ENCODE measurements at places on chromosomes 4 and X.

DNA sequence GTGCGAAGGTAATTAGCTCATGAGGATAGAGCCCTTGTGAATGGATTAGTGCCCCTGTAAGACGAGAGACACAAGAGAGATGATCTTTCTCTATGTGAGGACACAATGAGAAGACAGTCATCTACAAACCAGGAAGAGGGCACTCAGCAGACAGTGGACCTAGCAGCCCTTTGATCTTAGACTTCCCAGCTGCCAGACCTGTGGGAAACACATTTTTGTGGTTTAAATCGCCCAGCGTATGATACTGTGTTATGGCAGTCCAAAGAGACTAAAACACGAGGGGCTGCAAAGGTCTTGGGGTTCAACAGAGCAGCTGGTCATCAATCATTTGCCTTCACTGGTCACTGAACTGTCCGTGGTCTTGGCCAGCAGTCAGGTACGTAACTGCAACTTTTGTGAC lies 9.2 kb upstream of the SYNPO2 start:
- no peak for DNase-seq

DNA sequence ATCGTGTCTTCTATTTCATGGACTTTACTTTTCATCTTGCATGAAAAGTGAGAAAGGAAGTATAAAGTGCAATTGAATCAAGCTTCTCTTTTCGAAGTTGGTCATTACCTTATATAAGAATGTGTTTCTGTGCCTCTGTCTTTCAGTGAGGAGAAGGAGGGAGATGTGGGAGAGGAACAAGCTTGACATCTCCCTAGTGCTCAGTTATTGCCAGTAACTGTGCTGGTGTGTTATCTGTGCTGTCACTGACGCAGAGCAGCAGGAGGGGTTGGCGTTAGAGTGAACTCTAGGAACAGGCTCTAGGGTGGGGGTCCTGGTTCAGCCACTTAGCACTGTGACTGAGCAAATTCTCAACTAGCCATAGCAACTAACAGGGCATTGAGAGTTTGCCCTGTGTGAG lies 34.0 kb upstream of the TBC1D9 start:
- no peak for DNase-seq

DNA sequence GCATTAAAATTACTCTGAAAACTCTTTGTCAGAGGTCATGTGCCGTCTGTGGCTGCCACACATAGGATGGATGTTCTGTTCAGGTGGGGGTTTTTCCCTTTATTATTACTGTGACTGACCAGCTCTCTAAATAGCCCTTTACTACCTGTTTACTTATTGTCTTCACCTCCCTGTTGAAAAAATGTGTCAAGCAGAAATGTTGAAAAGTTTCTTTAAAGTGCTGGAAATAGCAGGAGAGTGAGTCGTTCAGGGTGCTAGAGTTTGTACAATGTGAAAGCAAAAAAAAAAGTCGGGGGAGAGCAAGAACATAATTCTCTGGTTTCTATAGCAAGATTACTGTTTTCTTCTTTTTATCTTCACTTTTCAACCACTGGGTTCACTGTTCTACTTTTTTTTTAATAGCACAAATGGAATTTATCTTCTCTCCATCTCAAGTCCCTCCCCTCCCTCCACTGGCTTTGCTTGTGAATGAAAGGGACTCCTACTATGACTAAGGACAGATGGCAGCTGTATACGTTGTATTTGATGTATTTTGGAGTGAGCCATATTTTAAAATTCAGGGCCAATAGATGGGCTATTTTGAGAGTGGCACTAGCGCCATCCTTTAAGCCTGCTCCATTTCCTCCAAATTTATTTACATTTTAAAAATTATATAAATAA lies 33.3 kb downstream of the ARX start:
- no peak for DNase-seq

DNA sequence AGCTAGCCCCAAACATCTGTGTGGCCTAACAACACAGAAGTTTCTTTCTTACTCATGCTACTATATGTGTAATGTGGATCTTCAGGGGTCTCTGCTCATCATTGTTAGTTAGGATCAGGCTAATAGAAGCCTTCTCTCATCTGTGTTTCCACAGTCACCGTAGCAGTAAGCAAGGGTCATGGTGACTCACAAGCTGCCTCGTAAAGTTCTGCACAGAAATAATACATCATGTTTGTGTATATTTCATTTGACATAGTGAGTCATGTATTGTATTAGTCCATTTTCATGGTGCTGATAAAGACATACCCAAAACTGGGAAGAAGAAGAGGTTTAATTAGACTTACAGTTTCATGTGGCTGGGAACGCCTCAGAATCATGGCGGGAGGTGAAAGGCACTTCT lies 38.7 kb downstream of the SLC4A4 start:
- peak; percentile 44 for DNase-seq

GRCh38 chr4:147220833-147221232 lies 260.1 kb upstream of the EDNRA start:
- no peak for DNase-seq

DNA sequence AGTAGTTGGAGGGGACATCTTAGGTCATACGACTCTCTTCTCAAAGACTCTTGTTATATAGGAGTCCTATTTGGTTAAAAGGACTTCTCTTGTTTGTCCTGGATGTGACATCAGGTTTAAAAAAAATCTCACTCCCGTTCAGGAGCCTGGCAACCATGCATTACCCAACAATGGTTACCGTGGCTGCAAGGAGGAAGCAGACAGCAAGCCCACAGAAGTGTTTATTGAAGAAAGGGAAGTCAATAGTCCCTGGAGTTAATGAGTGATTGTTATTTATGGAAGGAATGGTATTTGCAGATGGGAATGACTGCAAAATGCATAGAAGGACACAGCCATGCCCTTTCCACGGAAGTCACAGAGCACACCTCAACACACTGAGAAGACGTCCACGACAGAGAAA lies 75.9 kb upstream of the ENPP6 start:
- no peak for DNase-seq

DNA sequence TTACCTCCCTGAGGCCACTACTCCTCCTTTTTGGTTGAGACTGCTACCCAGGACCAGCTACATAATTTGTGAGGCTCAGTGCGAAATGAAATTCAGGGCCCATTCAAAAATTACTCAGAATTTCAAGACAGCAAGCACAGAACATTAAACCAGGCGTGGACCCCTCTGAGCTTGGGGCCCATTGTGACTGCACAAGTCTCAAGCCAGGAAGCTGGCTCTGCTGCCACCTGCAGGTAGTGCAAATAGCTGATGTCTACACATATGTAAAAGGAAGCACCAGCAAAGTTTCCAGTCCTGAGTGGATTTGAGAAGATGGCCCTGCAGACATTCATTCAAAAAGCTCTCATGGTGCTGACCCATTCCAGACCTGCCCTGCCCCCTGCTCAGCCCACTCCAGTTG lies 213.4 kb upstream of the LNX1 start:
- DNase-seq: peak; percentile 20

GRCh38 chr4:88743696-88744095 lies 46.1 kb upstream of the NAP1L5 start:
- no peak for DNase-seq

GRCh38 chr4:179981161-179981560 lies 2262.0 kb upstream of the TENM3 start:
- DNase-seq: no peak

- no peak for DNase-seq
These were observed 87.0 kb upstream of the NDP start for GRCh38 chrX:44060221-44060620.

- no peak for DNase-seq
These were observed 12.9 kb downstream of the PALLD start for GRCh38 chr4:168509786-168510185.
